Brain pericyte (primary cell): ENCODE measurements at places on chromosomes 6 and 20.
A peak's percentile ranks its signal among the peaks of the same experiment; 100 is the strongest.

DNA sequence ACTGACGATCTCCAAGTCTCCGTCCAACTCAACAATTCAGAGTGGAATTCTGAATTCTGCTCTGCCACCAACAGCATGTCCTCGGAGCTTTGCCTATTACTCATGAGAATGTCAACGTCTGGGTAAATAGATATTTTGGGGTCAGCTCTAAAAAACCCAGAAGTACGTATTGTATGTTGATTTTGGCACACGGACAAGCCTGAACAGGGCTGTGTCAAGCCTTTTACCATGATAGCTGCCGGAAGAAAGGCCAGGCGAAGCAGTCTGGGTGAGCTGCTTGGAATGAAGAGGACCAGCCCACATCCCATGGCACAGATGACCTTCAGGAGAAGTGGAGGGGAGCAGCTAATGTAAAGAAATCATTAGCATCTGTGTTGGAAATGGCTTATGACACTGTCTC, 88.0 kb upstream of the JAG1 start:
- DNase-seq = peak; percentile 47

- DNase-seq = no peak
These were observed 24.5 kb downstream of the BCAS4 start for GRCh38 chr20:50819349-50819748.

DNA sequence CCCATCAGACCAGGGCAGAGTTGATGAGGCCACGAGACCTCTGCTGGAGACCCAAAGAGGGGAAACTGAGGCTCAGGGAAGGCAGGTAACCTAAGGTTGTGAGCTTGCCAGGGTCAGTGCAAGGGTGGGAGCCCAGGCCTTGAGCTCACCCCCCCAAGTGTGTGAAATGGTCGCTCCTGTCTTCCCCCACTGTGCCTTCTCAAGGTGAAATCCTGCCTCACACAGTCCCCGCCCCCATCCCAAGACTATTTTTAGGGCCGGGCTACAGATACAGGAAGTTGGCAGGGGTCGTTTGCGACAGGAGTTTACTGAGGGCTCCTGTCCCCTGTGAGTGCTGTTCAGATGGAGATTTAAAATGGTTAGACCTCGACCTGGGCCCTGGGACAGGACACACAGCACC, 18.7 kb upstream of the GATA5 start:
- DNase-seq = no peak

GRCh38 chr20:23151885-23152284, 65.8 kb upstream of the CD93 start:
- DNase-seq = no peak

GRCh38 chr6:37239950-37240713, 17.4 kb upstream of the TBC1D22B start:
- DNase-seq = peak; percentile 89

DNA sequence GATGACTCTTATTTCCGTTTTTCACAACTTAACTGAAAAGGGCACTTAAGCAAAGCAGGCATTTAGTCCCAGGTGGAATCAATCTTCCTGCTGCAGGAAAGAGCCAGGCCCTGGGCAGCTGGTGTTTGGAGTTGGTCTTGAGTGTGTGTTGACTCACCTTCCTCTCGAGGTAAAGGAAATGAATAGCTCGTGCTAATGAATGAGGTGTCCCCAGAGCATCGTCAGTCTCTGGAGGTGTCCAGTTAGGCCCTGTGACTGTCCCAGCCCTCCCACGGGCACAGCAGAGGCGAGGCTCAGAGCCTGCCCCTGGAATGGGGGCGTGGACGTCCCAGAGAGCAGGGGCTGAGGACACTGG, 277.7 kb downstream of the NRN1 start:
- DNase-seq = no peak

- no peak for DNase-seq
These were observed 273.3 kb upstream of the IRAK1BP1 start for GRCh38 chr6:78593898-78594667.

- no peak for DNase-seq
These were observed 19.2 kb downstream of the SPTLC3 start for GRCh38 chr20:13028001-13028400.

- DNase-seq = no peak
These were observed 13.7 kb upstream of the TMEM244 start for GRCh38 chr6:129874837-129875236.

GRCh38 chr6:109770047-109770446, 79.0 kb downstream of the FIG4 start:
- DNase-seq = no peak

DNA sequence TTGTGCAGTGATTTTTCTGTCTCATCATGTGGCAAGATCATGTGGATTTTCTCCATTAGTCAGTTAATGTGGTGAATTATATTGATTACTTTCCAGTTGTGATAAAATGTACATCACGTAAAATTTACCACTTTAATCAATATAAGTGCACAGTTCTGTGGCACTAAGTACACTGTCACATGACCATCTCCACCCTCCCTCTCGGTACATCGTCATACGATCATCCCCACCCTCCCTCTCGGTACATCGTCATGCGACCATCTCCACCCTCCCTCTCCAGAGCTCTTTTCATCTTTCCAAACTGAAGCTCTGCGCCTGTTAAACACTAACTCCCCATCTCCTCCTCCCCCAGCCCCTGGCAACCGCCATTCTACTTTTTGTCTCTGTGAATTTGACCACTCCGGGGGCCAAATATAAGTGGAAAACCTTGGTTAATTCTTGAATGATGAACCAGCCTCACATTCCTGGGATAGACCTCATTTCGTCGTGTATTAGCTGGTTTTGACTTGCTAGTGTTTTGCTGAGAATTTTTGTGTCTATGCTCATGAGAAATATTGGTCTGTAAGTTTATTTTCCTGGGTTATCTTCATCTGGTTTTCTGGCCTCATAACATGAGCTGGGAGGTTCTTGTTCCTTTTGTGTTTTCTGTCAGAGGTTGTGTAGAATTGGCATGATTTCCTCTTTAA, 10.8 kb downstream of the NTSR1 start:
- no peak for DNase-seq

GRCh38 chr6:21538186-21538798, 55.3 kb upstream of the SOX4 start:
- DNase-seq = no peak

DNA sequence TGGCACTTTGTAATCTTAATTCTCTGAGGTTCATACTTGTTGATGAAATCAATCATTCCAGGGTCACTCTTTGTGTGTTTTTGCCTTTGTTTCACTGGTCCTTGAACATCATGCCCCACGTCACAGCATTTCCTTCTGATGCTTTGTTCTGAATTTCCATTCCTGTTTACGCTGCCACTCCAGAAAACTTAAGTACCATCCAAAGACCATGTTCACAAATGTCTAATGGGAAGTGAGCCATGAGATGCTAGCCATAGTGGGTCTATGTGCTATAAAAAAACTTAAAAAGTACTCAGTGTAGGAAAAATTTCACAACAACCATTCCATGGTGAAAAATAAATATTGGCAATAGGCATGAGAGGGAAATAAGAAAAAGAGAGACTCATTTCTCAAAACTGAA, 232.0 kb downstream of the IBTK start:
- DNase-seq = no peak

GRCh38 chr6:15929685-15930084, 199.2 kb upstream of the MYLIP start:
- no peak for DNase-seq
